Small intestine (tissue), 16 donors: ENCODE measurements at places on chromosomes 12 and 14. TPM values are rescaled to one million over a fixed set of nuclear protein-coding genes. Genes with fewer than 3 reads are reported as not detected.
A peak's percentile ranks its signal among the peaks of the same experiment; 100 is the strongest.

The METTL3 gene
- 25.8 TPM for polyA plus RNA-seq

DNA sequence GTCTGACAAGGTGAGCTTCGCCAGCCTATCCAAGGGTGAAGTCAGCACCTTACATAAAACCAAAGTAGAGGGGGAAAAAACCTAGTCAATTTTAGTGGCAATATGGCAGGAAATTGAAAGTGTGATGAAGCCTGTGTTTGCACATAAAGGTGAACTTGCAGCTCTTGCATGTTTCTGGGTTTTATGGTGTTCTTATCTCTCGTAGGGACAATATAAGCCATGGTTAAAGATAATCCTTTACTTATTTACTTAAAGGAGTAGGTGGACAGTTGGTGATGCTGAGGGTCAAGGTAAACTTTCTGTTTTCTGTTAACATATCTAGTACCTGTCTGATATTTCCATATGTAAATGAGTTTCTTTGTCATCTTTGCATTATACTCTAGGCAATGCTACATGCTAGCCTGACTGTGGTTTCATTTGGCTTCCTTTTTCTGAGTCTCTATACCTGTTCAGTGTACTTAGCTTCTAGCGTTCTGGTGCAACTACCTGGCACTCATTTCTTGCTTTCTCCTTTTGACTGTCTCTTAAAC is 32.8 kb downstream of the CCDC91 start:
- DNase-seq, result peak; percentile 58

DNA sequence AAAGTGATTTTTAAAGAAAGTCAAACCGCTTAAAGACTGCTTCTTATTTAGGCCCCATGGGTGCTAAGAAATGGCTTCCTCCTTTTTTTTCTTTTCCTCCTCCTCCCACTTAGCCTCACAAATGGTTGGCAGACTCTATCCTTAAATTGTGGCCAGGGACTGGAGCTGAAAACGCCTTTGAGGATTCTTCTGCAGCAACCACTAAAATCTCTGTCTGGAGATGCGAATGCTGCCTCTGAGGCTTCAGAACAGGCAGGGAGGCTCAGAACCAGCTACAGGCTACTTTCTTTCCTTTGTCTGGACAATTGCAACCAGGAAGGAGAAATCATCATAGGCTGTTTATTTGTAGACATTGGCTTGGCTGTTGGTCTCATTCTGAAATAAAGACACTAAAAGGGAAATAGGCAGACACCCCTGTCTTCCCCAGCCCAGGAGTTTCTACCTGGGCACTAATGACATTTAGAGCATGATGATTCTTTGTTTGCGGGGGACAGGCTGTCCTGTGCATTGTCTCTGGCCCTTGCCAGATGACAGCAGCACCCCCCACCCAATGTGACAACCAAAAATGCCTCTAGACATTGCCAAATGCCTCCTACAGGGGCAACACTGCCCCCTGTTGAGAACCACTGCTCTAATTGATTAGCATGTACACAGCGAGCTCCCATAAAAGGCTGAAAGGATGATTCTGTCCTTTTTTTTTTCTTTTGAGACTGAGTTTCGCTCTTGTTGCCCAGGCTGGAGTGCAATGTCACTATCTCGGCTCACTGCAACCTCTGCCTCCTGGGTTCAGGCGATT is 50.3 kb downstream of the MAP1LC3B2 start:
- no peak for DNase-seq

The TMEM229B gene
- 27.5 TPM for polyA plus RNA-seq

- DNase-seq, result peak; percentile 21
Observed at GRCh38 chr12:30989754-30990153, 63.2 kb downstream of the TSPAN11 start.

GRCh38 chr12:69055280-69055679 is 122.3 kb upstream of the CPM start:
- no peak for DNase-seq
